Effector memory CD8-positive, alpha-beta T cell (primary cell): ENCODE measurements at places on chromosomes 2 and 18.
A peak's percentile ranks its signal among the peaks of the same experiment; 100 is the strongest.

DNA sequence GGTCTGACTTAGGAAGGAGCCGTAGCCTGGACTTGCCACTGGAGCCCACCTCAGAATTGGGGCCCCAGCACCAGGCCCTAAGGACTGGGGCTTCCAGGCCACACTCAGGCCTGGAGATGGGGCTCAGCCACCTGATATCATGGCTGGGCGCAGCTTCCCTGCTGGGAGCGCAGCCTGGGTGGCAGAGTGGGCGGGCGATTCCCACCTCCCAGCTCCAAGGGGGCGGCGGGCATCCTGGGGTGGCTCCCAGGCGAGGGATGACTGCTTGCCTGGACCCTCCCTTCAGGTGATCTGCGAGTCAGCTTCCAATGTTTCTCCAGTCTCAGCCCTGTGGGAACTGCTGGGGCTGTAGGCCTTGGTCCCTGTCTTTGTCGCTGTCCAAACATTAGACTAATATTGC, 20.1 kb downstream of the GPR35 start:
- peak overlapping the region; percentile 88 for H3K27ac ChIP-seq
- H3K27me3 ChIP-seq = peaks cover 24% of the 10 kb centered on the region
- H3K4me1 ChIP-seq = peaks cover 12% of the 10 kb centered on the region
- no peak for DNase-seq
- H3K36me3 ChIP-seq = peaks cover 11% of the 10 kb centered on the region

- peak overlapping the region; percentile 97 for H3K27ac ChIP-seq
- DNase-seq = no peak
- peak overlapping the region; percentile 87 for H3K4me3 ChIP-seq
- H3K4me1 ChIP-seq = peaks cover 40% of the 10 kb centered on the region
- H3K36me3 ChIP-seq = peaks cover 13% of the 10 kb centered on the region
These were observed 69.0 kb downstream of the CTAGE1 start for GRCh38 chr18:22348521-22349316.

DNA sequence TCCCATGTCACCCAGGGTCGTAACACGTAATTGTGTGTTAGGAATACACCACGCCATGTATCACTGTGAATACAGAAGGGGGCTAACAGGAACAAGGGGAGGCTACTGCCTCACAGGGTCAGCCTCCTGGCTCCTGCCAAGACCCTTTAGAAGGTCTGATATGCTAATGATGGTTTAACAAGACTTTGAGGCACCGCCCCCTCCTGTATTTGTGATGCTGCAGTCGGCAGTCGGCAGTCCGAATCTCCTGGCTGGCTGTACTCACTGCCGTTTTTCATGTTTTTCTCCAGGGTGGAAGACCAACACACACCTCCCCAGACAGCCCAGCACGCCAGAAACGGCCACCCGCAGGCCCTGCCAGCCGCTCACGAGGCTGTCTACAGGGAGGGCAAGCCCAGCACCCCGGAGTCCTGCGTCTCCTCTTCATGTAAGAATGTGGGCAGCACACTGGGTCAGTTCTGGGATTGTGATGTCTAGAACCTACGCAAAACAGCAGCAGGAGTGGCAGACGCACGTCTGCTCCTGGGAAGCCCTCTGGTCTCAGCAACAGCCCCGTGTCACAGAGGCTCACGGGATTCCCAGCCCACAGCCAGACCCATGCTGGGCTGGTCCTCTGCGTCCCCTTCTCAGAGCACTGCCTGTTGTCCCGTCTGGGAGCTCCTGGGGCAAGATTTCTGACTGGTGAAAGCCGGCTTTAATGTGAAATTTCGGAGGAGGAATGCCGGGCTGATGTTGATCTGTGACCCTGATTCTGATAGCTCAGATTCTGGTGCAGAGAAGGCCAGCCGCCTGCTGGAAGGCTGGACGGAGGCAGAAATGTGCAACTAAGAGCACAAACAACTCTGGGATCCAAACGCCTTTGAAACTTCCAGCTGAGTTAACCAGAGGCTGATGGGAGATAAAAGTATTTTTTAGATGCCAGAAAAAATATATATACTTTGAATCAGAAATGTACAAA, 39.7 kb upstream of the B3GNT7 start:
- H3K27ac ChIP-seq = no peak overlapping the region
- DNase-seq = no peak
- H3K27me3 ChIP-seq = no peaks in the 10 kb centered on the region
- H3K4me3 ChIP-seq = no peak overlapping the region
- H3K36me3 ChIP-seq = no peaks in the 10 kb centered on the region

GRCh38 chr2:130823171-130823885, 13.4 kb upstream of the ARHGEF4 start:
- H3K36me3 ChIP-seq = no peaks in the 10 kb centered on the region
- no peak overlapping the region for H3K4me3 ChIP-seq
- peaks cover 8% of the 10 kb centered on the region for H3K27me3 ChIP-seq
- no peak for DNase-seq
- peaks cover 8% of the 10 kb centered on the region for H3K4me1 ChIP-seq

GRCh38 chr2:62099523-62100175, 96.3 kb upstream of the B3GNT2 start:
- H3K27me3 ChIP-seq = no peaks in the 10 kb centered on the region
- H3K36me3 ChIP-seq = no peaks in the 10 kb centered on the region
- DNase-seq = no peak
- H3K4me1 ChIP-seq = peaks cover 6% of the 10 kb centered on the region

DNA sequence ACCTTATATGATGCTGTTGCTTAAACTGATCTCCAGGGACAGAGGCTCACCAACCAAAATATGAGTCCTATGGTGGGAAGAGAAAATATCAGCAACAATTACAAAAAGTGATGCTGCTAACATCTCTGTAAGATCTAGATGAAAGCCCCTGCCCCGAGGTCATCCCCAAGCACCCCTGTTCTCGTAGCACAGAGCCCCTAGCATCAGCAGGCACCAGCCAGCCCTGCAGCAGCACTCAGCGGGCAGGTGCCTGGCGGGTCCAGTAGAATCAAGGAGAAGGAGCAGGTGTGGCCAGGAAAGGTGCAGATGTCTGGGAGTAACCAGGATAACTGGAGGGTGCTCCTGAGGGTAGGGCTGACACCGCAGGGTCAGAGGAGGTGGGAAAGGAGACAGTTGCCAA, 474.2 kb upstream of the MYT1L start:
- DNase-seq = no peak
- no peak overlapping the region for H3K4me3 ChIP-seq
- H3K36me3 ChIP-seq = peaks cover 4% of the 10 kb centered on the region
- no peak overlapping the region for H3K27ac ChIP-seq

GRCh38 chr2:171837736-171838135, 56.3 kb downstream of the SLC25A12 start:
- H3K27me3 ChIP-seq = no peaks in the 10 kb centered on the region
- H3K4me3 ChIP-seq = no peak overlapping the region
- H3K4me1 ChIP-seq = no peaks in the 10 kb centered on the region
- no peak overlapping the region for H3K27ac ChIP-seq

DNA sequence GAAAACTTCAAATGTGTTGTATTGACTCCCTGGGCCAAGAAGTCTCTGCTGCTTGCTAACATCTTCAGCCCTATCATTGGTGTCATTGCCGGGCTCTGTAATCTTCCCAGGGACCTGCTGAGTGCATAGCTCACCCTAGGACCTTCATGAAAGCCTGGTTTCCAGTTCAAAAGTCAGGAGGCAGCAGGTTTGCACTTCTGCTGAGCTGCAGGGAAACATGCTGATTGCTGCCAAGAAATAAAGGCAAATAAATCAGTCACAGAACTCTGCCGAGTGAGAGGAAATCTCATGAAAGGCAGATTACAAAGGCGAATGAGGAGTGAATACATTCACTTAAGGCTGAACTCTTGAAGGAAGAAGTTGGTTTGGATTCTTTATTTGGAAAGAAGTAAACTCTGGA, 1947.6 kb upstream of the CELF4 start:
- H3K27ac ChIP-seq = no peak overlapping the region
- H3K4me3 ChIP-seq = no peak overlapping the region
- DNase-seq = no peak

- H3K27me3 ChIP-seq = peaks cover 65% of the 10 kb centered on the region
- no peaks in the 10 kb centered on the region for H3K36me3 ChIP-seq
- DNase-seq = peak; percentile 24
These were observed 20.4 kb upstream of the PAPOLG start for GRCh38 chr2:60735496-60736250.
